ENCODE measurements at places on chromosomes 7 and 10. TPM values are rescaled to one million over a fixed set of nuclear protein-coding genes. Genes with fewer than 3 reads are reported as not detected.
A peak's percentile ranks its signal among the peaks of the same experiment; 100 is the strongest.

The IGF2BP3 gene
- total RNA-seq: 0.29 TPM

DNA sequence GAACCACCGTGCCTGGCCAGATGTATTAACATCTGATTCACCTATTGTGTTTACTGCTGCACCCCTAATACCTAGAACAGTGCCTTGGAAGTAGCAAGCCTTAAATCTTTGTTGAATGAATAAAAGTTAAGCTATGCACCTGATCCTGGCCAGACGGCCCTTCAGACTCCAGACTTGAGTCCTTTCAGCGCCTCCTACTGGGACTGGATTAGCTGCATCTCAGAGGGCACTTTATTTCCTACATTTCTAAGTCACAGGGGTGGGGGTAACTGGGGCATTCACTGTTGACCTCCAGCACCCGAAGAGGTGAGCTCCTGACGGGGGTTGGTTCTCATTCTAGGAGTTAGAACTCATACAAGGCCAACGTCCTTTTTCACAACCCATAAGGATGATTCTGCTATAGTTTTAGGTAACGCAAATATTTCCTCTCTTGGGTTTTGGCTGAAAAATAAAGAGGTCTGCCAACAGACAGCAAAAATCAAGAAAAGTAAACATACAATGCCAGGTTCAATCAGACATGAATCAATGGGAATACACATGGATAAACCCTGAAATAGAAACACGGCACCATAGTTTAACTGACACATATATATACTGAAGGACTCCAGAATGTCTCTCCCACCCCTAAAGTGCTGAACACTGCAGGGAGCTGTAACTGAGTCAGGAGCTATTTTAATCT lies 48.0 kb upstream of the DLG5 start:
- H3K4me3 ChIP-seq: no peak overlapping the region
- H3K4me1 ChIP-seq: peaks cover 6% of the 10 kb centered on the region
- peaks cover 31% of the 10 kb centered on the region for H3K36me3 ChIP-seq

The VENTX gene
- total RNA-seq: 0.26 TPM

DNA sequence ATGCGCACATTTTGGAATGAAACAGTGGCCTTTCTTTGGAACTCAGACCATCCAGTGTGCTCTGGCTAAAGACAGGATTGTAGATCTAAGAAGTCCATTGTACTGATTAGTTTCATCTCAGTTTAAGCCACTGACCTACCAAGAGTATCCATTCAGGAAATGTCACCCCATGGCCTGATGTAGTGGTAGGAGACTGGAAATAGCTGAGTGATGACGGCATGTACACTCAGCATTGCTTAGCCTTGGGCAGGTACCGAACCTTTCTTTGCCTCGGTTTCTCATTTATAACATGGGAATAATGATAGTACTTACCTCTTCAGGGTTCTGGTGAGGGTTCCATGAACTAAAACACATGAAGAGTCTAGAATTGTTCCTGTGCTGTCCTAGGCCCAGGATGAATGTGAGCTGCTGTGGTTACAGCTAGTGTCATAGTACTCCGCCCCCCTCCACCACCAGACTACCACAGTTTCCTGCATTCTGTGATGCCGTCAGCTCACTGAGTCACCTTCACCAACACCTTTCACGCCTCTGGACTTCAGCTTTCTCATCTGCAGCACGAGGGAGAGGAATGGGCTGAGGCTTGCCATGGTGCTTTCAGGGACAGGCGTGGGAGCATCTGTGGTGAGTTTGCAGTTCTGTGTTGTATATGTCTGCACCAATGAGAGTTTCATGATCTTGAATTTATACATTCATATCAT lies 484.0 kb upstream of the GALNT17 start:
- no peaks in the 10 kb centered on the region for H3K27me3 ChIP-seq
- H3K4me3 ChIP-seq: no peak overlapping the region
- no peak overlapping the region for H3K27ac ChIP-seq
- no peaks in the 10 kb centered on the region for H3K36me3 ChIP-seq
- no peak for DNase-seq

DNA sequence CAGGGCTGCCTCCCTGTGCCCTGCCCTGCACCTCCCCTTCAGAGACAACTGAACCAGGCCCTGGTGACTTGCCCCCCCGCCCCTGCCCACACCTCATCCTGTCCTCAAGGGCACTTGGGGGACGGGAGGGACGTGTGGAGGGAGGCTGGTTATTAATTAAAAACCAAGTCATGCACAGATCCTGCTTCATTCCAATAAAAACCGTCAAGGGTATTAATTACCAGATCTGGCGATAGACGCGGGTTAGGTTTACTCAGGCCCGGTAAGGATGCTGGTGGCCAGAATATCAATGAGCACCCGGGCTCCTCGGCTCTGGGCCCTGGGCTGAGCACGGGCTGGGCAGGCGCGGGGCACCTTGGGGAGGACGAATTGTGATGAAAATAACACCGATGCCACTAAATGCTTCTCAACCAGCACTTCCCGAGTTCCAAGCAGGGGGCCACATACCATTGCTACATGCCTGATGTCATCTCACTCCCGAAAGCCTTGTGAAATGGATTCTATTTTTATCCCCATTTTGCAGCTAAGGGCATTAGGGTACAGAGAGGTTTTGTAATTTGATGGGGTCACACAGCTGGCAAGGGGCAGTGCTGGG lies 24.5 kb upstream of the GTF2IRD1 start:
- H3K36me3 ChIP-seq: no peaks in the 10 kb centered on the region
- H3K27ac ChIP-seq: no peak overlapping the region
- no peaks in the 10 kb centered on the region for H3K27me3 ChIP-seq
- no peaks in the 10 kb centered on the region for H3K4me1 ChIP-seq
- DNase-seq: peak; percentile 27
- H3K4me3 ChIP-seq: no peak overlapping the region

GRCh38 chr7:97342512-97342911 lies 225.0 kb downstream of the SDHAF3 start:
- no peaks in the 10 kb centered on the region for H3K4me1 ChIP-seq
- DNase-seq: no peak
- H3K27me3 ChIP-seq: no peaks in the 10 kb centered on the region
- no peaks in the 10 kb centered on the region for H3K36me3 ChIP-seq
- no peak overlapping the region for H3K4me3 ChIP-seq

- H3K4me3 ChIP-seq: no peak overlapping the region
- DNase-seq: no peak
- H3K36me3 ChIP-seq: no peaks in the 10 kb centered on the region
- no peak overlapping the region for H3K27ac ChIP-seq
Observed at GRCh38 chr7:28088901-28089714, 91.5 kb downstream of the JAZF1 start.

GRCh38 chr10:116274064-116274904 lies 1.3 kb upstream of the GFRA1 start:
- H3K4me1 ChIP-seq: no peaks in the 10 kb centered on the region
- H3K36me3 ChIP-seq: no peaks in the 10 kb centered on the region
- H3K27ac ChIP-seq: peak overlapping the region; percentile 79
- H3K27me3 ChIP-seq: no peaks in the 10 kb centered on the region

The CLRN3 gene
- 24.9 TPM for total RNA-seq

DNA sequence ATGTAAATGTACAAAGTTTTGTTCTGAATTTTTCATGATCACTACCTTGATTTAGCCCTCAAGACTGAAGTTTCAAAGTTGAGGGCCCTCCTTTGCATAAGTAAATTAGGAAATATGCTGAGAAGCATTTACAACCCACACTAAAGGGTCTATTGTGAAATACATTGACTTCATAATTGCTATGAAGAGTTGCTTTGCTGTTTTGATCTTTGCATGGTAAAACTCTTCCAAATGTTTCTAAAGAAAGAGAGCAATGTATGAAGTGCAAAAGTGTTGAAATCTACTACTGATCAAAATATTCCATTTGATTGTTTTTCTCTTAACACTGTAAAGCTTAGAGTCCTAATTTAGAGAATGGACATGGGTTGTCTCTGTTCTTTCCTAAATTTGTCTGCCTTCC lies 77.2 kb downstream of the C7orf25 start:
- H3K27me3 ChIP-seq: no peaks in the 10 kb centered on the region
- H3K36me3 ChIP-seq: no peaks in the 10 kb centered on the region
- no peak overlapping the region for H3K4me3 ChIP-seq

- no peaks in the 10 kb centered on the region for H3K27me3 ChIP-seq
- H3K27ac ChIP-seq: no peak overlapping the region
- no peaks in the 10 kb centered on the region for H3K4me1 ChIP-seq
- no peak overlapping the region for H3K4me3 ChIP-seq
- no peak for DNase-seq
Observed at GRCh38 chr7:34086981-34087380, 181.6 kb downstream of the BMPER start.
